ENCODE measurements at places on chromosomes 16 and 17.

DNA sequence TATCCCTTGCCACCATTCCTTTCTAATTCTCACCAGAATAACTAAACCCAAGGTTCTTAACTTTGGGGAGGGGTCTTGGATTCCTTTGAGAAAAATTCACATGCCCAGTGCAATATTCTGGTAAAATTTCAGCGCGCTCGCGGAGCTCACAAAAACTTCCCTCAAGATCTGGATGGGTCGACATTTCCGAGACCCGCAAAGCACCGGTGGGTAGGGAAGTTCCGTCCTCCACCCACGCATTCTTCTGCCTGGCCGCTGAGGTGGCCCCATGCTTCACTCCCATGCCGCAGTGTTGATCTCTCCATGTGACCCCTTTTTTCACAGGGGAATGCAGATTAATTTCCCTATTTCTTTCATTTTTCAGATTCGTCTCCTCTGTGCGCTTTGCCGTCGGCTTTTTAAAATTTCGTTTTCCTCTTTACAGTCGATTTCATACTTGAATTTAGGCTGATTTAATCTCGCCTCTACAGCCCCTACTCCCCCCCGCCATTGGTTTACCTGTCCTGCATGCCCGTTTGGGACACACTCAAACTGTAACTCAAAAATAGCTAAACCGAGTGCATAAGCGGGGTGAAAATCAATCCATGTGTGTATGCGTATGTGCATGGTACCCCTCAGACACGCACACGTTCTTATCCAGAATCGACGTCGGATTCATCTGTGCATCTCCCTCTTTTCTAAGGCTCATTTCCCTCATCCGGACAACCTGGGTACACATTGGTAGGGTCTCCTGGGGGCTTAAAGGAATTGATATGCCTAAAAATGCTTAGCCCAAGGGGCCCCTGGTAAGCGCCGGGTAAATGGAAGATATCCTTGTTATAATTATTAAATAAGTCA lies 1.4 kb upstream of the SP6 start:
- DNase-seq: no peak

- DNase-seq: no peak
Measured at GRCh38 chr16:74281300-74281699, 15.3 kb upstream of the PSMD7 start.

GRCh38 chr16:66639091-66639885 lies 34.8 kb downstream of the CMTM3 start:
- DNase-seq: no peak

DNA sequence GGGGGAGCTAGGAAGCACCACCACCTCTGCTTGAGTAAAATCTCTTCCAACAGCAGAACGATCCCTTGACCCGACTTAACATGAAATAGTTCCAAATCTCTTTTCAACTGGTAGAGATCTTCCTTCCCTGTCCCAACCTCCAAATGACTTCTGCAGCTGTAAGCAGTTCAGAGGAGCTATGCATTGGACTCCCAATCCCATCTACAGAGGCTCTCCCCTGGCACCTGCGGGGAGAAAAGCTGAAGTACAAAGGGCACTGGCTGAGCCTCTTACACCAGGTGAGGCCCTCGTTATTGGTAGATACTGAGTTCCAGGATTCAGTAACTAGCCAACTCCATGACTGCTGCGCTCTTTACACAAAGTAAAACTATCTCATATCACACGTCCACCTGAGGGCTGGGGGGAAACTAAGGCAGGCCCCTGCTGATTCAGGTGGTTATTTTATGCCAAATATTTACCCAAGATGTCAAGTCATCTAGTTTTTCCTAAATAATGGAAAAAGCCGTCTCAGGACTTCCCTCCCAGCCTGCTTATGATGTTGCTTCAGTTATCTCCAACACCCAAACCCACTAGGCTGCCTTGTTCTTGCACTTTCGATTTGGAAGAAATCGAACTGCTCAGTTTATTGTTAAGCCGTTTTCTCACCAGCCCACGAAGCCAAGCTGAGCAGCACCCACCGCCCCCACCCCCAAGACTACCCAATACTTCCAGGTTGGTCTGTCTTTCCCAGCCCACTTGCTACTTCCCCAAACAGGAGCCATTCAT lies 3.2 kb downstream of the ACTG1 start:
- DNase-seq: no peak

- DNase-seq: no peak
Measured at GRCh38 chr17:74619077-74619673, 4.4 kb downstream of the CD300E start.

DNA sequence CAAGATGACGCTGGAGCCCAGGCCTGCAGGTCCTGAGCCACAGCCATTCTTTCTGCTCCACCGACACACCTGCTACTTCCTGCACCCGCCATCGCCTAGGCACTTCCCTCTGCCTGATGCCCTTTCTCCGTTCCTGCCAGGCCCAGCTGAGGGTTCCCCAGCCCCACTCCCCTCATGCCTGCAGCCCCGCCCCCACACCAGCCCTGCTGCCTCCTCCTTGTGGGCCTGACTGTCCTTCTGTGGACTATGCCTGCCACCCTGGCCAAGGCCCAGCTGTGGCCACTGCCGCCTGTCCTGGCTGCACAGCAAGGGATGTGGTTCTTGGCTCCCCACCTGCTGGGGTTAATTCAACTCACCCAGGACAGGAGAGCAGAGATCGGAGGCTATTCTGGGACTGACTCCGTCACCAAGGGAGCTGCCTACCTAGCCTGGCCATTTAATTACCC lies 7.5 kb downstream of the NATD1 start:
- no peak for DNase-seq

- no peak for DNase-seq
Measured at GRCh38 chr17:14739656-14740431, 439.0 kb downstream of the HS3ST3B1 start.

DNA sequence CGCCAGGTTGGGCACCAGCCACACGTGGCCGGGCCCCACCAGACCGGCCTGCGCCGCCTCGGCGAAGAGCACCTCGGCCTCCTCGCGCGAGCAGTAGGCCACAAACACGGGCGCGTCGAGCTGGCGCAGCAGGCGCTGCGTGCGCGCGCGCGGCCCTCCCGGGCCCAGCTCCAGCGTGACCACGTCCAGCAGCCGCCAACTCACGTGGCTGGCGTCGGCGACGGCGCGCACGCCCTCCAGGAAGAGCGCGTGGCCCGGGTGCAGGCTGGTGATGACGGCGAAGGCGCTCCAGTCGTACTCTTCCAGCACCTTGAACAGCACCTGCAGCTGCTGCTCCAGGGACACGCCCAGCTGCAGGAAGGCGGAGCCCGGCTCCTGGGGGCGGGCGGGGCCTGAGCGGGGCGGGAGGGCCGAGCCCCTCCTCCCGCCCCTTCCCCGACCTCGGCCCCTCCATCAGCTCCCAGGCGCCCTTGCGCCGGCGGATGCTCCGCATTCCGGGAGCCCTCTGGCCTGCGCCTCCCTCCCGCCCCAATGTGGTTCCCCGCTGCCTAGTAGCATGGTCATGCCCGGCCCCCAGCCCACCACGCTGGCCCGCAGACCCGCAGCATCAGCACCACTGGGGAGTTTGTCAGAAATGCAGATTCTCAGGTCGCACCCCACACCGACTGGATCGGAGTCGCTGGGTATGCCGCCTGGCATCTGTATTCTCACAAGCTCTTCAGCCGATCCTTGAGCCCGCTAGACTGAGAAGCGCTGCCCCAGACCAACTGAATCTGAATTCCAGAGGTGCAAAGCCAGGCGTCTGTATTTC lies 7.2 kb downstream of the GRIN2C start:
- DNase-seq: no peak
